Suprapubic skin (tissue), 4 donors: ENCODE measurements at places on chromosomes 1 and 21.

GRCh38 chr1:72837781-72838180 lies 555.4 kb upstream of the NEGR1 start:
- no peaks in the 10 kb centered on the region for H3K27me3 ChIP-seq
- no peak for DNase-seq
- no peaks in the 10 kb centered on the region for H3K4me1 ChIP-seq
- H3K4me3 ChIP-seq, result no peak overlapping the region

DNA sequence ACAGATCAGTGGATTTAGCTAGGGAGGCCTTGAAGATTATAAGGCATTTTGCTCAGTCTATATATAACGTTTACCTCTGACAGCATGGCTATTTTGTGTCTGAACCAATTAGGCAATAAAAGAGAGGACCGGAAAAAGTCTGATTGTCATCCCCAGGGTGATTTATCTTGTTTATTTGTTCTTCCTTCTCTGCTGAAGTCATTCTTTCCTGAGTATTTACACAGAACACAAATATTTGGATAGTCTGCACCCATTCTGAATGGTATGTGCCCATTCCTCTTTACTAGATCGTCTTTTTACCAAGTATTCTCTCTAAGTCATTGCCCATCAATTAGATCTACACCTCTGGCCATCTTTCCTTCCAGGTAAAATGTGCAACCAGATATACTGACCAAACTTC lies 1602.9 kb downstream of the KCNT2 start:
- no peak for DNase-seq
- no peaks in the 10 kb centered on the region for H3K36me3 ChIP-seq
- no peak overlapping the region for H3K27ac ChIP-seq
- H3K4me1 ChIP-seq, result no peaks in the 10 kb centered on the region

- no peak overlapping the region for H3K27ac ChIP-seq
- H3K27me3 ChIP-seq, result no peaks in the 10 kb centered on the region
- no peaks in the 10 kb centered on the region for H3K36me3 ChIP-seq
- no peak overlapping the region for H3K4me3 ChIP-seq
- no peak for DNase-seq
Observed at GRCh38 chr1:48082271-48082962, 85.2 kb upstream of the TRABD2B start.

GRCh38 chr21:46664316-46664995 lies 29.0 kb downstream of the PRMT2 start:
- H3K4me1 ChIP-seq, result peaks cover 32% of the 10 kb centered on the region
- DNase-seq, result no peak
- H3K4me3 ChIP-seq, result no peak overlapping the region
- no peaks in the 10 kb centered on the region for H3K27me3 ChIP-seq
- H3K36me3 ChIP-seq, result peaks cover 26% of the 10 kb centered on the region

- no peak for DNase-seq
- no peak overlapping the region for H3K4me3 ChIP-seq
Observed at GRCh38 chr1:12457771-12458170, 160.2 kb downstream of the DHRS3 start.

GRCh38 chr1:34668063-34668462 lies 86.8 kb upstream of the GJB5 start:
- no peak for DNase-seq
- H3K4me3 ChIP-seq, result no peak overlapping the region
- no peaks in the 10 kb centered on the region for H3K36me3 ChIP-seq
- H3K27ac ChIP-seq, result no peak overlapping the region
- H3K27me3 ChIP-seq, result peaks cover 6% of the 10 kb centered on the region

DNA sequence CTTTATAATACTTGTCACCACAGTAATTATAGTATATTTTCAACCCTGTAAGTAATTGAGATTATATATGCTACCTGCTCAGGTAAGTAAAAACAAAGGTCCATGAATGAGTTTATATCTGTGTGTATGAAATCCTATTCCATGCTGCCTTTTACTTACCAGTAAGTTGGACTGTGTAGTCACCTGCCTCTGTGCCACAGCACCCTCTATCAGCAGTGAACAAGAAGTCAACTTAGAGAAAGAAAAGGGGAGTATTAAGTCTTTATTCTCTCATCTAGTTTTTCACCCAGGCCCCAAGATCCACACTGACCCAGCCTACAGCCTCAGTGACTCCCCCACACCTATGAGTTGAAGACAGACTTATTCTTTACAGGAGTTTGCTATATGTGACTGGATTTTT lies 36.9 kb upstream of the IFI16 start:
- H3K4me1 ChIP-seq, result no peaks in the 10 kb centered on the region
- no peaks in the 10 kb centered on the region for H3K36me3 ChIP-seq
- H3K4me3 ChIP-seq, result no peak overlapping the region
- H3K27ac ChIP-seq, result no peak overlapping the region
- DNase-seq, result no peak

GRCh38 chr1:150683914-150684313 lies 13.0 kb downstream of the GOLPH3L start:
- H3K27me3 ChIP-seq, result no peaks in the 10 kb centered on the region
- H3K4me3 ChIP-seq, result no peak overlapping the region

DNA sequence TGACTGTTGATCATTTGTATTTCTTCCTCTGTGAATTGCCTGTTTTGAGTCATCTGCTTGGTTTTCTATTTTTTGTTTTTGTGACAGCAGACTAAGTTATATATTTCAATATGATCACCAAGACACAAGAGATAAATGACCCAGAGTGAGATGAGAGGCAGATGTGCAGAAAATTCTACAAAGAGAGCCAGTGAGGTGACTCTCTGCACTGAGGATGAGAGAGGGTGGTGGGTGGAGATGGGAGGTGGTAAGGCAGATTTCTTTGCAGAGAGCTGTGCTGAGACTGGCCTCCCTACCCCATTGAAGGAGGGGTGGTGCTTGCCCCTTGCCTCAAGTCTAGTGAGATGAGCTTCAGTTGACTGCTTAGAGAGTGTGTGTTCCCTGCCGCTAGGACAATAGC lies 17.6 kb upstream of the FCAMR start:
- no peaks in the 10 kb centered on the region for H3K4me1 ChIP-seq
- no peaks in the 10 kb centered on the region for H3K36me3 ChIP-seq
- no peak for DNase-seq
- peaks cover 3% of the 10 kb centered on the region for H3K27me3 ChIP-seq
- no peak overlapping the region for H3K27ac ChIP-seq

GRCh38 chr1:177755851-177756560 lies 213.9 kb downstream of the SEC16B start:
- H3K36me3 ChIP-seq, result no peaks in the 10 kb centered on the region
- H3K4me1 ChIP-seq, result no peaks in the 10 kb centered on the region
- H3K4me3 ChIP-seq, result no peak overlapping the region
- no peaks in the 10 kb centered on the region for H3K27me3 ChIP-seq

DNA sequence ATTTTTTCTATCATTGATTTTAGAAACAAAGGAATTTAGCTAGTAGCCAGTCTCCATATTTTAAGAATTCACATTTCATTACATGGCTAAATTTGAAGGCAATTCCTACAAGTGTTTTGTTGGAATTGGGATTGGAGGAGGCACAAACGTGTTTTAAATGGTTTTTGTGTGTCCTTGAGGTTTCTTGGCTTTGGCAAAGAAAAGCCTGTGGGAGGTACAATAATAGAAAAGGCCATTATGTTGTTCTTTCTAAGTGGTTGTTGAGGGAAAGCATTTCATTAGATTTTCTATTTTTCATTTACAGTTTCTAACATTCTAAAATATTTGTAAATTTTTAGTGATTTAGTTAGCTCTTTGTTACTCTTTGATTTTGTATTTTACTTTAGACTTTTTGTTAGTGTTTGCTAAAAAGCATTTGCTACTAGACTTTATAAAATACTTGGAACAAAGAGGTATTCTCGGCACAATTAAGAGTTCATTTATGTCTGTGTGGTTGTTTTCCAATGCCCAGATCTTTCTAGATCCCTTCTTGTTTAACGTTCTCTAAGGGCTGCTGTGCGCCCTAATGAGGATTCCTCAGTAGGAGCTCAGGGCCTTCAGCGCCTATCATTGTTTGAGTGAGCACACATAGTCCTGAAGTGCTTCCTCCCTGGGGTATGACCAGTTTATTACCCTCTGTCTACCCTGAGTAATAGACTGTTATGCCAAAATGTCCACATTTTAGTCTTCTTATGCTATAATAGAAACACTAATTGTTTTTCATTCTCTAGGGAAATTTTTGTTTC lies 70.0 kb upstream of the KIAA1614 start:
- no peak overlapping the region for H3K27ac ChIP-seq
- H3K36me3 ChIP-seq, result no peaks in the 10 kb centered on the region
- no peak for DNase-seq
- H3K4me3 ChIP-seq, result no peak overlapping the region
- no peaks in the 10 kb centered on the region for H3K27me3 ChIP-seq
